Breast epithelium (tissue), 4 donors: ENCODE measurements at places on chromosomes 12 and 14. TPM values are rescaled to one million over a fixed set of nuclear protein-coding genes. Genes with fewer than 3 reads are reported as not detected.

Gene DENND5B
- total RNA-seq = 17.7 TPM

DNA sequence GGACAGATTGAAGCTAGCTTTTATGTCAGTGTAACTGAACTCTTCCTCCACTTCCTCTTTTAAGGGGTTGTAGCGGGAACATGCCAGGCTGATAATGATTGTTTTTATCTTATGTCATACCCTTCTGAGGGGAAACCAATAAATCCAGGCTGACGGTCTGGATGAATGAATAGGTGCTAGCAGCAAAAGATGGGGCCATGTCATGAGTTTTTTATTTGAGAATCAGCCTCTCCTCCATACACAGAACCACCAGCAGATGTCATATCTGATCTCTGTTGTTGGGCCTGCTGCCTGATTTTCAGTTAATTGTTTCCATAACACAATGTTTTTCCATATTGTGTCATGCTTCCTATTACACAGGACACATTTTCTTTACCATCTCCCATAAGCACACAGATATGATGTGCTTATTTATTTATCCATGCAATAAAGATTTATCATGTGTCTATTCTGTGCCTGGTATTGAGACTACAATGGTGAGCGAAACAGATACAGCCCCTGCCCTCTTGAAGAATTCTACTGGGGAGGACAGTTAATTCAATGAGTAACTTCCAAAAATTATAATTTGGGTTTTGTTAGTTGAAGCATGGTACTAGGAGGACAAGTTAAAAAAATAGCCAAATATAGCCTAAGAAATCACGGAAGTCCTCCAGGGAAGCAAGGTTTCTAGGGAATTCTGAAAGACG lies 33.6 kb upstream of the CRY1 start:
- DNase-seq = no peak

Gene SIX4
- total RNA-seq = 5.2 TPM

- DNase-seq = no peak
Measured at GRCh38 chr14:57058319-57058718, 210.4 kb downstream of the EXOC5 start.

DNA sequence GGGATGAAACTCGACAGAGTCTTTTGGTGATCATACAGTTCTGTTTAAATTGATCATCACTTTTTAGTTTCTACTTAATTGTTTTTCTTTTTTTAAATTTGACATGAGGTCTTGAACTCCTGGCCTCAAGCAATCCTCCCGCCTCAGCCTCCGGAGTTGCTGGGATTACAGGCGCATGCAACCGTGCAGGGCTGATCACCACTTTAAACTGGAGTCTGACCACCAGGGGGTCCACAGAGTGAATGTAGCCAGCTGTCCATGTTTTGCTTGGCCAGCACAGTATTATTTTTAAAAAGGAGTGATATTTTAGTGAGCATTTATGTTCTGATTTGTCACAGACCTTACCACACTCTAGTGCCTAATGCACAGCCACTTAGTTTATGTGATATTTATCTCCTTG lies 10.7 kb downstream of the DAAM1 start:
- DNase-seq = no peak

DNA sequence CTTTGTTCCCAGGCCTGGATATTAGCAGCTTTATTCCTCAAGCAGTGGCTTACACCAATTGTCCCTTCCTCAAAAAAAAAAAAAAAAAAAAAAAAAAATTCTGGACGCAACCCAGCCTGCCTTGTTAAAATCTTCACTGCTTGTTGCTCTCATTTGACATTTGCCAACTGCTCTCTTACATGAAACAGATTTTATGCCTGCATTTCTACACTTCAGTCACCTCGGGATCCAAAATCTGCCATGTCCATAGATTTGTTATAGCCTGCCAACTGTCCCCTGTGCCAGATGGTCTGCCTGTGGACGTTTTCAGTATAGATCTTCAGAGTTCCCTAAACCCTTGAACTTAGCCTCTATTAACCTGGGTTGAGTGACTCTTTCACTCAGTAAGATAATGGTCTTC lies 651.5 kb downstream of the FSCB start:
- no peak for DNase-seq

GRCh38 chr12:28618171-28618570 lies 427.9 kb downstream of the CCDC91 start:
- DNase-seq = no peak

- no peak for DNase-seq
Measured at GRCh38 chr12:7934889-7935492, 996 bp downstream of the SLC2A3 start.
